ENCODE measurements at places on chromosomes 3 and 15.

DNA sequence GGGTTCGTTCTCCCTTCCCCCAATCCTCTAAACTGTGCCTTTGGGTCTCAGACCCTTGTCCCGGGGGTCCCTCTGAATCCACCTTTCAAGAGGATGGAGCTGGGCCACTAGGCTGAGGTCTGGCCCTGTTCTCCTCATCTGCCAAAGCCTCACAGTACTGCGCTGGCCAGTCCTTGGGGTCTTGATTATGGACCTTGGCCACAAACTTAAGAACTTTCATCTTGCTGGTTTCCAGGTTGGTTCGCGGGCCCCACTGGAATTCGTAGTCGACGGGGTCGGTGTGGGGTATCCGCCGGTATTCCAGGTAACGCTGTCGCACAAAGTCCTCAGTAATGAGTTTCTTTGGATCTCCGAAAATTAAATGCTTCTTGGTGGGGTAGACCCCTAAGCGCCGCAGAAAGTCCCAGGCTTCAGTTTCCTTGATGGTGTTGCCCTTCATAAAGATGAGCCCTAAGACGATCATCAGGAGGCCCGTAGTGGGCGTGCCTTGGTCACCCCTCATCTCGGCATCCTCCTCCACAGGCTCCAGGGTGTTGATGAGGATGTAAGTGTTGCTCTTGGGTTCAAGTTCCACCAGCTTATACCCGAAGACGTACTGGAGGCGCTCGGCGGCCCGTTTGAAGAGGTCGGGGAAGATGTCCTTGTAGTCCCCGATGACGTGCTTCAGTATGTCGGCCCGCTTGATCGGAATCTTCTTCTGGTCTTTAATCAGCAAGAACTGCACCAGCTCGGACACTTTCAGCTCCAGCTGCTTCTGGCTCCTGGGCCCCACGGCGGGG lies 727 bp downstream of the NSMCE3 start:
- DNase-seq = peak; percentile 15

- DNase-seq = no peak
These were observed 196.2 kb upstream of the MRPL3 start for GRCh38 chr3:131699001-131699400.

DNA sequence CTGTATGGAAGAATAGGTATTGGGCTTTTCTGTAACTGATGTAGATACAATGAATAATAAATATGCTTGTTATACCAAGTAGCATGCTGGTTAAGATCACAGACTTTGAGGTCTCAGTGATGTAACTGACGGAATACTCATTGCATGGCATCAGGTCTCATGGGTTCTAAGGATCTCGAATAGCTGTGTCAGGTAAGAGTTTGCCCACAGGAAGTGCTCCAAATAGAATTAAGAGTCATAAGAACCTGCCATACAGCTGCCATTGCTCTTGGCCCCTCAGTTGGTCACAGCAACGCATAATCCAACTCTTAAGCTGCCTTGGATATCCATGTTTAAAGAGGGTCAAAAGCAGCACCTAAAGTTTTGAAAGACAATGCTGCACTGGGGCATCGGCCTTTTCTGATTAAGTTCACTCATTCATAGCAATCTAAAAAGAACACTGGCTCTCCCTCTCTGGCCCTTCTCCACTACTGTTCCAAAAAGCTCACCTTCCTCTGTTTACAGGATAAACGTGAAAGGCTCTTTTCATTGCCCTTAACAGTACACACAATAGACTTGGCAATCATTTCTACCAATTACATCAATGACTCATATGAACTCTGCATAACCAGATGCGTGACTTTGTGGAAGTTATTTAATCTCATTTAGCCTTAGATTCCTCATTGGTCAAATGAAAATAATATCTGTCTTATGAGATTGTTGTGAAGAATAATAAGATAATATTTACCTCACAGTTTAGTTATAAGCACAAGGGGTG lies 74.6 kb downstream of the ZBTB20 start:
- DNase-seq = no peak

GRCh38 chr3:47650294-47650693 lies 71.6 kb upstream of the CSPG5 start:
- DNase-seq = no peak

- DNase-seq = peak; percentile 84
These were observed 763 bp downstream of the TRA2B start for GRCh38 chr3:185936814-185937688.

- no peak for DNase-seq
These were observed 42.3 kb downstream of the NEK10 start for GRCh38 chr3:27326629-27327545.

DNA sequence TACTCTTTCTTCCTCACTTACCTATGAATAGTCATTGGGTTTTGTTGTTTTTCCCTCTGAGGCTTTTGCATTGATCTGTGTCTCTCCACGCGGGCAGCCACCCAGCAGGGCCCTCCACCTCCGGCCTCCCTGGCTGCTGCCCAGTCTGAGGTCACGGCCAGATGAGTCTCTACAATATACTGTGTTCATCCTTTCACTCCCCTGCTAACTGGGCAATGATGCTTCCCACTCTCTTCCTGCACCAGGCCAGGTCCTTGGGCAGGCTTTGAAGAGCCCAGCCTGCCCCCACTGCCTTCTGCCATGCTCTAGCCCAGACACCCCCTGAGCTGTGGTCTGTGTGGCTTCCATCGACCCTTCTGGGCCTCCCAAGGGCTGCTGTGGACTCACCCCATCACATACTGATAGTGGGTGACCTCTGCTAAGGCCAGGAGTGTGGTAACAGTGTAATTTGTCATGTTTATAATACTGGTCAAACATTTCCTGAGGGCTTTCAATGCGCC lies 18.0 kb downstream of the PDIA5 start:
- no peak for DNase-seq

GRCh38 chr3:69097407-69098086 lies 12.8 kb downstream of the ARL6IP5 start:
- DNase-seq = no peak

GRCh38 chr15:45529613-45530012 lies 7.1 kb upstream of the SLC30A4 start:
- no peak for DNase-seq

- DNase-seq = no peak
These were observed 16.9 kb upstream of the SPATA12 start for GRCh38 chr3:57043518-57043917.

DNA sequence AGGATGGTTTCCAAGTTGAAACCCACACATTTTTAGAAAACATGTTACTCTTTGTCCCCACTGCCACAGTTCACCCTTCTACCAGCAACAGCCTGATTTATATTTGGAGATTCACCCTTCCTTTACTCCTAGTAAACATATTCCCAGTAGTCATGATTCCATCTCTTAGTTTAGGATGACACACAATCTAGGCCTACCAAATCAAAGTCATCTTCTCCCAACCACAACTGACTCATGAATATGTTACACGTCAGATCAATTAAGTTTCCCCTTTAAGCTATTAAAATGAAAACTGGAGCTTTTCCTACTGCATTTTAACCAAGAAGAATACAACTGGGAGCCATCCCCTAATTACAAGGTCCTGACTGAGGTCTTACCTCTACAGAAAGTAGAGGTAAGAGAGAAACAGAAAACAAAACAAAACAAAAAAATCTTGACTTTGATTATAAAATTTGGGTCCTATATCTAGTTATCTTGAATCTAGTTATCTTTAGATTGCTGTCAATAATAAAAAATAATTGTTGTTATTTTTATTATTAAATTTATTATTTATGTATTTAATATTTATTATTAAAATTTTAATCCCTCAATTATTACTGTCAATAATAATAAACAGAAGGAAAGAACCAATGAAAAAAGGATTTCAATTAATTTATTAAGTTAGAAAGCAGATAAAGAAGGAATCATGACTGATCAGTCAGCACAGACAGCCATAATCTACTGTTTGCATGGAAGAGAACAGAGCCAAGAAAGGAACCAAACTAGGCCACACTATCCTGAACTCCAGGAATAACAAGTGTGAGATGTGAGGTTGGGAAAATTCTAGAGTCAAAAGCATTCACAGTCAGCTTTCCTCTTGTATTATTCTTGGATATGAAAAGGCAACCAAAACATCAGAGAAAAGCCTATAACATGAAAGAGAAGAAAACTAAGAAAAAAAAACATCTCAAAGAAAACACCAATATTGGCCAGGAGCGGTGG lies 12.5 kb downstream of the DPH6 start:
- DNase-seq = no peak

DNA sequence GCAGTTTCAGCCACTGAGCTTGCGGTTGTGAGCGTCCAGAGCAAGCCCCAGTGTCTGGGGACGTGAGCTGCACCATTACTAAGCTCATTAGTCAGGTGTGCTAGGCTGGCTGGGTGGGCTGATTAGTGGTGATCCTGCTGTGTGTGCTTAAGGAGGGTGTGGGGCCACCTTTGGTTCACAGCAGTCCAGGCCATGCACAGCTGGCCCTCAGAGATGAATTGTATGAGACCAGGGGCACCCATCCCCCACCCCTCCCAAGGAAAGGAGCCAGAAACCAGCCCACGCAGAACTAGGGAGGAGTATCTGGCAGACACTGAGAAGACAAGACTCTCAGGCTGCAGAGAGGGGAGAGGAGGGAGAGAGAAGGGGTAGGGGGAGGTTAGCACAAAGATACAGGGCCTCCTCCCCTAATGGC lies 3.8 kb downstream of the TYRO3 start:
- no peak for DNase-seq

DNA sequence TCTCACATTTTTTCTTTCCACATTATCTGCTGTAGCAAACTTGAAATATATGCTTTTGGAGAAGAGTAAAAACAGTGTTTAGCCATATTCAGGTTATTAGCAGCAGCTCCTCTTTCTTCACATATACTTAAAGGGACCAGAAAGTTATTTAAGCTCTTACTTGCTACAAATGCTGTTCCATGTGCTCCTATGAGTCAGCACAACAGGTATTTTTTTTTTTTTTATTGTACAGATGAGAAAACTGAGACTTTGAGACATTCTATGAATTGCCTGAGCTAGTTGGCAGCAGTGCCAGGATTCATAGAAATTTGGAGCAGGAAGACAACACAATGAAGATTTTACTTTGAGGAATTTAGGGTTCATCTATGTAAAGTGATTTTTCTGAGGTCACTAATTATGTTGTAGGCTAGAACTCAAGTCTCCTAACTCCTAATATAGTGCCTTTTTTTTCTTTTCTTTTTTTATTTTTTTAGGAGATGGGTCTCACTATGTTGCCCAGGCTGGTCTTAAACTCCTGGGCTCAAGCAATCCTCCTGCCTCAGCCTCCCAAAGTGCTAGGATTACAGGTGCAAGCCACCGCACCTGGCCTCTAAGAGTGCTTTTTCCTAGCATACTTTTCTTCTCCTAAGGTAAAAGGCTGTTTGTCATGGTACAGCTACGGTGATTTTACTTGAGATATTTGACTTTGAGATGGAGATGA lies 23.6 kb downstream of the SETD5 start:
- no peak for DNase-seq

GRCh38 chr15:96052154-96052553 lies 278.3 kb upstream of the NR2F2 start:
- no peak for DNase-seq

DNA sequence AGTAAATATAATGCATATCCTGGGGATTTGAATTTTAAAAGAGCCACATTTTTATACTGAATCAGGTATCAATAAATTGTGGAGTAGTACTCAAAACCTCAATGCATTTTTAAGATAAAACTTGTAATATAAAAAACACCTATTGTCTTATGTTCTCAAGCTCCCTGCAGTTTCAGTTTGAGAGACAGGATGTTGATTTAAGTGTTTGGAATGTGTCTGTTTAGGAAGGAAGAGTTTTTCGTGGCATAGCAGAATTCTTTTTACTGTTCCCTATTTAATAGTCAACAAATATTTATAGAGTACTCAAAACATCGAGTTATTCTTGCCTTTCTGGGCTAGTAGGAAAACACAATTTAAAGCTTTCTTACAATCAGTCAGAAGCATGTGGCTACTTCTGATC lies 146.1 kb upstream of the BCHE start:
- DNase-seq = peak; percentile 87

DNA sequence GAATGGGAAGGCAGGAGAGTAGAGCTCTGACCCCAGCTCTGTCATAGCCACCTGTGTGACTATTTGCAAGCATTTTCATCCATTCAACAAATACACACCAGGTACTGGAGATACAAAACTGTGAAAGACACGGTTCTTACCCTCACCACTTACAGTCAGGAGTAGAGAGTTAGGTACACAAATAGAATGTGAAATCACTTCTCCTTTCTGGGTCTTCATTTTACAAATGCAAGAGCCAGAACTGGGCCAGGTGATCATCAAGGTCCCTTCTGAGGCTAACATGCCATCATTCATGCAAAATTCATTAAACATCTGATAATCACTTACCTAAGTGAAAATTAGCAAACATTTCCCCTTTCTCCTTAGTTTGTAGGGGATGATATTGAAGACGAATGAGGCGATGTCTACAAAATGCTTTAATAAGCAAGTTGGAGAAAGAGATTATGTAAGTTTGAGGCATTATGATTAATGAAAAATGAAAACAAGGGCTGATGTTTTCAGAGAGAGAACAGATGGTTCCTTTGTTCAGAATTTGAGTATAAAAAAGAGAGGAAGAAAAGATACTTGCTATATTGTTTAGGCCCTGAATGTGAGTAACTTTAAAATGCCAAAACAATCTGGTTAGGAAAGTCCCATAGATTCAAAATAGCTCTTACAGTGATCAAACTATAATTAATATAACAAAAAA lies 88.6 kb downstream of the LPP start:
- DNase-seq = no peak

DNA sequence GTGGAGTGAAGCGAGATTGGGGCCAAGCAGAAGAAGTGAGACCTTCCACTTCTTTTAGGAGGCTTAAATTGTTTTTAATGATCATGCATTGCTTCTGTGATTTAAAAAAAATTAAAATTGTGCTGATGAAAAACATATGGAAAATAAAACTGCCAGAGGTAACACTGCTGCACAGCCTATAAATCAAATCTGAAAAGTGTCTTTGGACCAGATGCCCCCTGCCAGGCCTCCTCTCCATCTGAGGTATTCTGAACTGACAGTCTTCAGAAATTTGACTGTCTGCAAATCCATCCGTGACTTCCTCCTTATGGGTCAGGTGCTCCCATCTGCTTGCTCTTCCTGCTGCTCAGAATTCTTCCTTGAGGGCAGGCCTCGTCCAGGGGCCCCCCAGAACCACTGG lies 108.5 kb upstream of the NR2E3 start:
- no peak for DNase-seq

GRCh38 chr3:179833294-179833693 lies 180.5 kb downstream of the USP13 start:
- DNase-seq = no peak

GRCh38 chr3:149589332-149589731 lies 68.5 kb downstream of the WWTR1 start:
- DNase-seq = peak; percentile 92

- DNase-seq = no peak
These were observed 18.3 kb upstream of the PKM start for GRCh38 chr15:72249142-72249810.

DNA sequence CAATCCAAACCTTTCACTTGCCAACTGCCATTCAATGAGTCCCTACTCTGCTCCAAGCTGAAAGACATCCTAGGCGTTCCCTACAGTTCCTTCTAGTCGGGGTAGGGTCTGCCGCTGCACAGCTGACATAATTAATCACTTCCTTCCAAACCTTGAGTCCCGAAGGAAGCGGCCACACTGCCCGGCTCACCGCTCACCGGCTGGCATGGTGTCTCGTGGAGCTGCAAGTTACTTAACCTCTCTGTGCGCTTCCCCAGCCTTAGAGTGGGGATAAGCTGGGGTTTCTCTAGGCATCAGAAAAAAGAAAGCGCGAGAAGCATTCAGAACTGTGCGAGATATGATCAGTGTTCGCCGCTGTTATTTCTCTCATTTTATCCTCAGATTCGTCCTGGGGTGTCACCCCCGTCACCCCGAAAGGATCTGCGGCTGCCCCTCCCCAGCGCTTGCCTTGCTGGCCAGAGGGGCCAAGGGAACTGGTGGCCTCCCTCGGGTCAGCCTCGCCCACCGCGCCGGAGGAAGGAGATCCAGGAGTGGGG lies 748 bp downstream of the MRPS25 start:
- peak; percentile 61 for DNase-seq

Data from kidney capillary endothelial cell (primary cell).